ENCODE measurements at places on chromosomes 2 and 18.

- DNase-seq = no peak
Observed at GRCh38 chr18:72762515-72763122, 105.2 kb downstream of the NETO1 start.

DNA sequence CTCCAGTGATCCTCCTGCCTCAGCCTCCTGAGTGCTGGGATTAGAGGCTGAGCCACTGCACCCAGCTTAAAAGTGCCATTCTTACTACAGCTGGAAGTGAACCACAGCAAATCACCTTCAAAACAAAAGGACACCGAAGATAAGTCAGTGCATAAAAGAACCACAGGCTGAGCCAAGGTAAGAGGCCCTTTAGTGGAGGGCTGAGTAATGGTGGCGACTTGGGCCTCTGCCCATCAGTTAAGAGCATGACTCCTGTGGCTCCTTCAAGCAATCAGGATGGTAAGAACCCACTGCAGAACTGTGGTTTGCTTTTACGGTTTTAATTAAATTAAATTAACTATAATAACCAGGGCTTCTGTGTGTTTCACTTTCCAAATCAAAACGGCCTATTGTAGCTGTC is 75.1 kb downstream of the CTAGE1 start:
- no peak for DNase-seq

DNA sequence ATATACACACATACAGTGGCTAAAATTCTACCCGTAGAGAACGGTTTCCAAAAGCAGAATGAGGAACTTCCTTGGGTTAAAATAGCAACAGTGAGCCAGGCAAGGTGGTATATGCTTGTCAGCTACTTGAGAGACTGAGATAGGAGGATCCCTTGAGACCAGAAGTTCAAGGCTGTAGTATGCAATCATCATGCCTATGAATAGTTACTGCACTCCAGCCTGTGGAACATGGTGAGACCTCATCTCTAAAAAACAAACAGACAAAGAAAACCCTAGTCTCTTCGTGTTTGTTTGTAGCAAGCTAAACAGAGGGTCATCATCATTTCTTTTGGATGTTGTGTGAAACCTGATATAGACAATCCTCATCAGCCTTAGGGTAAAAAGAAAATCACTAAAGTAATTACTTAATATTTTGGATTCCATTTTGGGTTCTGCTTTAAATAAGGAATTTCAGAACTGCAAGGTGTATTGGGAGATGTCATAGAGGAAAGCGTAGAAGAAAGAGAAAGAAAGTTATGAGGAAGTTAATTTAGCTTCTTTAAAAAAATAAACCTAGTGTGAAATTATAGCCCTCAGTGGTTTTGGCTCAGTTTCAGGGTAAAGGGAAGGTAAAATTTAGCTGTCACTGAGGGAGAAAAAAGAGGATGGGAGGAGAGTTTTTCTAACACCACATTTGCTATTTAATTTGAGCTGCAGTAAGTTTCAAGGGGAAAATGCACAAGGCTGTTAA is 46.5 kb downstream of the PLEK start:
- no peak for DNase-seq

- DNase-seq = no peak
Observed at GRCh38 chr2:120231564-120231973, 8.4 kb upstream of the TMEM185B start.

DNA sequence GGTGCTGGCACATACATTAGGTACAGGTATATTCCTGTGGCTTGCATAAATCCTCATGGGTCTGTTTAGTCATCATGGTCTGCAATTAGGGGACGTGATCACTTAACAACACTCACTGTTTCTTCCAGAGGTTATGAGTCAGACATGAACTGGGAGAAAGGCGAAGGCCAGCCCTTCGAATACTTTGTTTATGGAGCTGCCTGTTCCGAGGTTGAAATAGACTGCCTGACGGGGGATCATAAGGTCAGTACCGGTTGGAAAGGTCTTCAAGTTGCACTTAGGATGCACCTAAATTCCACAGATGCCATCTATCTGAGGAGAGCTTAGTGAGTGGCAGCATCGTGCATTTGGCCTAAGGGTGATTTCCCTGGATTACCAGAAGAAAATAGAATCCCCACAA is 76.9 kb downstream of the AOX1 start:
- DNase-seq = no peak

DNA sequence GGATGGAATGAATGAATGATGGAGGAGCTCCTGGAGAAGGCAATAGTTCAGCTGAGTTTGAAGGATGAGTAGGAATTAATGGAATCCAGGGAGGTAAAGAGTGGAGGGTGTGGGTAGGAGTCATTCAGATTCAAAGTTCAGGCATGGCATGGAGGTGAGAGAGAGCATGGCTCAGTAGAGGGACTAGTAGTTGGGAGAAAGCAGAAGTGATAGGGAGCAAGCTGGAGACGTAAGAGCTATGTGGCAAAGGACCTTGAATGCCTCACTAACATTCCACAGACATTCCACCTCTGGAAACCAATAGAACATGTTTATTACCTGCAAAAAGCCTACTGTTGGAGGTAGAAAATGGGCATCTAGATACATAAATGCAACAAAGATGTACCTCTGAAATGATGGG is 170.1 kb downstream of the HAUS1 start:
- DNase-seq = no peak

GRCh38 chr18:57146956-57147636 is at the start of gene BOD1L2:
TSS of gene BOD1L2 (plus strand) at chr18:57147087. CDS start at chr18:57147313, 226 bp downstream.
- no peak for DNase-seq

GRCh38 chr2:240205772-240206171 is 65.3 kb upstream of the OTOS start:
- DNase-seq = no peak

DNA sequence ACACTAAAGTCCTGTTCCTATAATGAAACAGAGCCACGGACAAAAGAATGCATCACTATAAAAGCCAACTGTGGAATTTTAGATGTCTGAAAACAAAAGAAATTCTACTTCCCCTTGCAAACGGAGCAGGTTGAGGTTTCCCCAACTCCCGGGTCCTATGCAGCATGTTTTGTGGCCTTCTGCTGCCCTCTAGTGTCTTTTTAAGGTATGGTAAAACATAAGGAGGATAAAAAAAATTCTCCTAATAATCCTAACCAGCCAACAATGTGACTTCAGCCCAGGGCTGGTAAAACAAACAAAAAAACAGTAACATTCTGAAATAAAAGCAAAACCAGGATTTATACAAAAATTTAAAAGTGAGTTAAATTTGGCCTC is 539.5 kb downstream of the NRXN1 start:
- no peak for DNase-seq

DNA sequence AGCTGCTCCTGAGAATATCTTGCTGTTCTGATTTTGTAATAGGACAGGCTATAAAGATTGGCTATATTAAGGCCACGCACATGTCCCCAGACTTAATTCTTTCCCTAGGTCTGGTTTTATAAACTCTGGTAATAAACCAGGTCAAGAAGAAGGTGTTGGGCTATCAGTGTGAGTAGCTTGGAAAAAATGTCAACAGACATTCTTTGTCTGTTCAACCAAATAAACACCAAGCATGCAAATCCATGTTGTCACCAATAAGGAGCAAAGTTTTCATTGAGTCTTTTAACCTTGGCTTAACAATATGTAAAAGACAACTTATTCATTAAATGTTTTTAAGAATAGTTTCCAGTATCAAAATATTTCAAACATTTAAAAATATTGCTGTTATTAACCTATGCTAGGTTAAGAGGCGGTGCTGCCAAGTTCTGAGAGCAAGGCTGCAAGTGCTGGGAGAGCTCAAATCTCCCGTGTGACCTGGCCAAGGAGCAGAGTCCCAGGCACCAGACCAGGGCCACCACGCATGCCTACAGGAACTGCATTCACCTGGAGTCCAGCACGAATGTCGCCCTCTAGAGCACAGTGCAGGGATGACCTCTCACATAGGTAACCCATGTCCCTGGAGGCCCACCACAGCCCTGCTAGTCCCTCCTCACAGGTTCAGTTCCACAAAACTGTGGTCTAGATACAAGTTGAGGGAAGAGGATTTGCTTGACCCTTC is 120.5 kb upstream of the POU3F3 start:
- DNase-seq = no peak

- no peak for DNase-seq
Observed at GRCh38 chr2:190607014-190607597, 41.8 kb upstream of the NAB1 start.

- DNase-seq = no peak
Observed at GRCh38 chr18:10376731-10377130, 77.7 kb upstream of the APCDD1 start.

DNA sequence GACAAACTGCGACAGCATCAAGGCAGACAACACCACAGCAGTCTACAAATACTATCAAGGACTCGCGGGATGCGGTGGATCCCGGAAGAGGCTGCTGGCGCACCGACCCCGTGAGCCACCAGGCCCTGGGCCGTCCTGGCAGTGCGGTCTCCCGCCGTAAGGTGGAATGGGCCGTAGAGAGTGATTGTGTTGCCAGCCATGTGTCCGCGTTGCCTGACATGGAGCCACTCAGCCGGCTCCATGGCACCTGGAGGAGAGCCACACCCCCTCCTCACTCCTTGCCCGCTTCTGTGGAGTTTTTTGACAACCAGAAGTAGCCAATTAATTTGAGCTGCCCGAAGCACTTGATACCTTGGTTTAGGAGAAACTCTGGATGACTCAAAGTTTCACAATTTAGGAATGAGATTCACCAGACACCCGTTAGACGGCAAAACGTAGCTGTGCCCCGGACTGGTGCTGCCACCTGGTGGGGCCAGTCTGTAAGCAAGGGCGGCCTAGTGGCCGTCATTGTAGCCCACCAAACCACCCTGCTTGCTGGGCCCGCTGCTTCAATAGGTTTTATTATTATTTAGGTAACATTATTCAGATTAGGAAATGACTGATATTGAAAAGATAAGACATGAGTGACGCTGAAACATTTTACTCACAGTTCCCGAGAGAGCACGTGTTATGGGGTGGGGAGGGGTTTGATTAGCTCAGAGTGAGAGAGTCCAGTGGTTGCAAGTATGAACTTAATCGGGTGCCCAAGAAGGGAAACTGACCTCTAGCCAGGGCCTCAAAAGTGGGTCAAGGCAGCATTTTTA is 10.2 kb upstream of the IMP4 start:
- DNase-seq = peak; percentile 50

DNA sequence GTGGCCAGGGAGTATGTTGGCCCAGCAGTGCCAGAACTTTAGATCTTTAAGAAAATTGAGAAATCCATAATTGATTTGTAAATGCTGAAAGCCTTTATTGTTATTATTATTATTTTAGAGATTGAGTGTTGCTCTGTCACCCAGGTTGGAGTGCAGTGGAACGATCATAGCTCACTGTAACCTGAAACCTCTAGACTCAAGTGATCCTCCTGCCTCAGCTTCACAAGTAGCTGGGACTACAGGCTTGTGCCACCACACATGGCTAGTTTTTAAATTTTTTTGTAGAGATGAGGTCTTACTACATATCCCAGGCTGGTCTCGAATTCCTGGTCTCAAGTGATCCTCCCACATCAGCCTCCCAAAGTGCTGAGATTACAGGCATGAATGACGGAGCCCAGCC is 143.2 kb upstream of the CCDC68 start:
- no peak for DNase-seq
